ENCODE measurements at places on chromosomes 4 and X.

GRCh38 chr4:186642998-186643397 lies 80.7 kb downstream of the FAT1 start:
- DNase-seq = no peak

- no peak for DNase-seq
Measured at GRCh38 chrX:110401135-110401534, 42.5 kb downstream of the RTL9 start.

GRCh38 chrX:68498508-68499379 lies at the start of gene YIPF6:
Gene YIPF6 (plus strand): TSS chrX:68499051. CDS start chrX:68499067, 16 bp downstream.
- peak; percentile 40 for DNase-seq

- no peak for DNase-seq
Measured at GRCh38 chr4:182564724-182565369, 321.6 kb downstream of the TENM3 start.

DNA sequence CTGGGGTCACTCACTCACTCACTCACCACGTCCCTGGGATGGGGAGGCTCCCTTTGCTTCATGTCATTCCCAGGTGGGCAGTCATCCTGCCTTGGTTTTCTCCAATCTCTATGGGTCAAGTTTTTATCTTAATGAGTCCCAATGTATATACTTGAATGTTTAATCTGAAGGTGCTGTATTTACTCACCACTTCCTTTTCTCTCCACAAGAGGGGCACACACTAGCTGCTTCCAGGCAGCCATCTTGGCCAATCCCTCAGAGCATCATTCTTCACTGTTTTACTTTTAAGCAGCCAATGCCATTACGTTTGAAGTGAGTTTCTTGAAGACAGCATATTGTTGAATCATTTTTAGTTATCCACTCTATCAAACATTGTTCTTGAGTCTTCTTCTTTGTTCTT lies 153.4 kb upstream of the ARSJ start:
- DNase-seq = no peak

DNA sequence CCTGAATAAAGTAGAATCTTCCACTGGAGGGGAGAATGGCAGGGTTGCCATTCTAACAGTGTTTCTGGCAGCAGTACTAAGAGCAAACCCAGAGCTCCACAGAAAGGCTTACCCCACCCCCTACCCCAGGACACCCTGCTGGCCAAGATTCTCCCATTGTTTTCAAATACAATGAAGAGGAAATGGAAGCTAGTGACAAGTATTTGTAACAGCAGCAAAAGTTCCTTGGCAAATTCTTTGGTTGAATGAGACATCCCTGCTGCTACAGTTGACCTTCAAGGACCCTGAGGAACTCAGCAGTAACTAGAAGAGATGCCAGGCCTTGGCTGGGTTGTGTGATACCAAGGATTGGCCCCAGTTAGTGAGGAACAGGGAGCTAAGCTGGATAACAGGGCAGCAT lies 124.2 kb upstream of the DGKK start:
- no peak for DNase-seq

DNA sequence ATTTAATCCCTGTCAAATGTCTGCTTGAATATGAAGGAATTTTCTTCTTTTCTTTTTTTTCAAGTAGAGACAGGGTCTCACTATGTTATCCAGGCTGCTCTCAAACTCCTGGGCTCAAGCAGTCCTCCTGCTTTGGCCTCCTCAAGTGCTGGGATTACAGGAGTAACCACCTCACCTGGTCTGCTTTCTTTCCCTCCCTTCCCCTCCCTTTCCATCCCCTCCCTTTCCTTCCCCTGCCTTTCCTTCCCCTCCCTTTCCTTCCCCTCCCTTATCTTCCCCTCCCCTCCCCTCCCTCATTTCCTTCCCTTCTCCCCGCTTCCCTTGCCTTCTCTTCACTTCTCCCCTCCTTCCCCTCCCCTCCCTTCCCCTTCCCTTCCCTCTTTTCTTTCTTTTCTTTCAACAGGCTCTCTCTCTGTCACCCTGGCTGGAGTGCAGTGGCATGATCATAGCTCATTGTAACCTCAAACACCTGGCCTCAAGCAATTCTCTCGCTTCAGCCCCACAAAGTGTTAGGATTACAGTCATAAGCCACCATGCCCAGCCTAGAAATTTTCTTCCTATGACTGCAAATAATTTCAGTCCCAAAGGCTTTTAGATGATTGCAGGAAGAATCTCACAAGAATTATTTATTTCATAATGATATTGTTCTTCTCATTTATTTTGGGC lies 168.9 kb downstream of the AASDH start:
- DNase-seq = no peak

DNA sequence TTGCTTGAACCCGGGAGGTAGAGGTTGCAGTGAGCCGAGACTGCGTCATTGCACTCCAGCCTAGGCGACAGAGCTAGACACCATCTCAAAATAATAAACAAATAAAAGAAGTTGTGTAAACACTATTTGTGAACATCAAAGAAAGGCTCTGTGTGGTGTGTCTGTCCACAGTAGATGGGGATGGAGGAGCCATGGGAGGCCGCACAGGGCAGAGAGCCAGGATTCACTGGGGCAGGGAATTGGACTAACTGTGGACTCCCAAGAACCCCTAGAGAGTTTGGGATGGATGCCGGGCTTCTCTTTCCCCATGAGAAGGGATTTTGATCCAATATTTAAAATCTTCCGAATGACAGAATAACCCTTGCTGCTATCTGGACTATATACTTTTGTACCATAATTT lies 26.5 kb downstream of the TBC1D1 start:
- no peak for DNase-seq

DNA sequence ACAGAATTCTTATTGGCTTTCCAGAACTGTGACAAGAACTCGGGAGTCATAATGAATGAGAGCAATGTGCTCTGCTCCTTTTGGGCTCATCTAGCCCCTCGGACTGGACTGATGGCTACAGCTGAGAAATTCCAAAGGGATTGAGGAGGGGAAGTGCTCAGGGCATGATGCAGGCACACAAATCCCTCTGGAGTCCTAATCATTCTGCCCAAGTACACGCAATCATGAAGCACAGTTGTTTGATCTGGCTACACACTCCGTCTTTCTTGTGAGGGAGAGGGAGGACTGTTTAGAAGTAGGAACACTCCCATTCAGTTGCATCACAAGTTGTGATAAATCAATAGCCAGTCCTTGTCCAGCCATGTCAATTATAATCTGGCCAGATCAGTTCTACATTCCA lies 237.5 kb downstream of the COL25A1 start:
- no peak for DNase-seq

- DNase-seq = no peak
Measured at GRCh38 chr4:173506597-173507211, 23.3 kb downstream of the HAND2 start.

GRCh38 chrX:46554942-46555341 lies 9.7 kb upstream of the ZNF674 start:
- no peak for DNase-seq

DNA sequence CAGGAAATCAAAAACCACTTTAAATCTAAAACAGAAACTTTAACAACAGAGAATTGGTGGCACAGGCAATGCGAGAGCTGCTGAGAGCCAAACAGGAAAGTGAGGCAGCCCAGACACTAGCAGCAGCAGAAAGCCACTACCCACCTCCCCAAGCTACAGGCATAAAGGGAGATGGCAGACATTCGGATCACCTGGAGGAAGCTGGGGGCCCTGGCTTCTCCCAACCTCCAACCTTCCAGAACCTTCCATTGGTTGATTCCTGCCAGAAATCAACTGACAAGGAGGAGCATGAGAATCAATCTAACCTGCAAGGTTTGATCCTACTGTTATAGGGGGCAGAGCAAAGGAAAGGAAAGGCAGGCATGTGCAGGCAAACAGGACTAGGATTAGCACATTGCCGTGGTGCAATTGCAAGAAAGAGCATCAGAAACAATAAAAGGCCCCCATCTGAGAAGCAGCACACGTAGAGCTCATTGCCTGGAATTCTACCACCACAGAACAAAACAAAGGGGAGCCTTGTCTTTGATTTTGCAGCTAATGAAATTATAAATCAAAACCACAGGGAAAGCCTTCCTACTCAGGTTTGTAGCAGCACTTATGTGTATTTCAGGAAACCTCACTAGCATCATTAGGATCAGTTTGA lies 427.3 kb upstream of the RASGEF1B start:
- no peak for DNase-seq

GRCh38 chrX:13489454-13489853 lies 79.9 kb upstream of the EGFL6 start:
- DNase-seq = no peak

DNA sequence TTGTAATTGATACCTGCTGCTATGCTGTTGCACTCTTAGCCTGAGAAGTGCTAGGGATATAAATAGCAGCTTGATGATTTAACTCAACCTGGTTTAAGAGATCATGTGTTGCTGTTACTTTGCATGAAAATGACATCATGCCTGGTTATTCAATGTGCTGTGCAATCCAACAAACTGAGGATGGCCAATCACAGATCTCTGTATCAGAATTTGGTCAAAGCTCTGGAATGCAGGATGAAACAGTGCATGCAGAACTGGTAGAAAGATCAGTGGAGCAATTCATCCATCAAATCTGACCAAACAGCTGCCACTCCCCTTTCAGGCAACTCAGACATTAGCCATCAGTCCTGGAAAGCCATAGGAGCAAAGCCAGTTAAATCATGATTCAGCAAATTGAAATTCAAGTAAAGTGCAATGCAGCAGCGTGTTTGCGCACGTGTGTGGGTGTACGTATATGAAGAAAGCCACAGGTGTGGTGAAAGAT lies 160.3 kb upstream of the RASGEF1B start:
- DNase-seq = no peak

DNA sequence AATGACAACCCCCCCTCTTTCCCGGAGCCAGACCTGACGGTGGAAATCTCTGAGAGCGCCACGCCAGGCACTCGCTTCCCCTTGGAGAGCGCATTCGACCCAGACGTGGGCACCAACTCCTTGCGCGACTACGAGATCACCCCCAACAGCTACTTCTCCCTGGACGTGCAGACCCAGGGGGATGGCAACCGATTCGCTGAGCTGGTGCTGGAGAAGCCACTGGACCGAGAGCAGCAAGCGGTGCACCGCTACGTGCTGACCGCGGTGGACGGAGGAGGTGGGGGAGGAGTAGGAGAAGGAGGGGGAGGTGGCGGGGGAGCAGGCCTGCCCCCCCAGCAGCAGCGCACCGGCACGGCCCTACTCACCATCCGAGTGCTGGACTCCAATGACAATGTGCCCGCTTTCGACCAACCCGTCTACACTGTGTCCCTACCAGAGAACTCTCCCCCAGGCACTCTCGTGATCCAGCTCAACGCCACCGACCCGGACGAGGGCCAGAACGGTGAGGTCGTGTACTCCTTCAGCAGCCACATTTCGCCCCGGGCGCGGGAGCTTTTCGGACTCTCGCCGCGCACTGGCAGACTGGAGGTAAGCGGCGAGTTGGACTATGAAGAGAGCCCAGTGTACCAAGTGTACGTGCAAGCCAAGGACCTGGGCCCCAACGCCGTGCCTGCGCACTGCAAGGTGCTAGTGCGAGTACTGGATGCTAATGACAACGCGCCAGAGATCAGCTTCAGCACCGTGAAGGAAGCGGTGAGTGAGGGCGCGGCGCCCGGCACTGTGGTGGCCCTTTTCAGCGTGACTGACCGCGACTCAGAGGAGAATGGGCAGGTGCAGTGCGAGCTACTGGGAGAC lies 1.6 kb downstream of the PCDH10 start:
- DNase-seq = no peak

- DNase-seq = no peak
Measured at GRCh38 chr4:101420661-101421060, 73.3 kb upstream of the PPP3CA start.

DNA sequence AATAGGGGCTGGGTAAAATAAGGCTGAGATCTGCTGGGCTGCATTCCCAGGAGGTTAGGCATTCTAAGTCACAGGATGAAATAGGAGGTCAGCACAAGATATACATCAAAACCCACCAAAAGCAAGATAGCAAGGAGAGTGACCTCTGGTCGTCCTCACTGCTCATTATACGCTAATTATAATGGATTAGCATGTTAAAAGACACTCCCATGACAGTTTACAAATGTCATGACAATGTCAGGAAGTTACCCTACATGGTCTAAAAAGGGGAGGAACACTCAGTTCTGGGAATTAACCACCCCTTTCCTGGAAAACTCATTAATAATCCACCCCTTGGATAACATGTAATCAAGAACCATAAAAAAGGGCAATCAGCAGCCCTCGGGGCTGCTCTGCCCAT lies 403.6 kb downstream of the KCNIP4 start:
- no peak for DNase-seq

Data from activated CD4-positive, alpha-beta T cell treated with anti-CD3 and anti-CD28 coated beads for 1 hour (primary cell).